ENCODE measurements at places on chromosomes 13 and 19.

GRCh38 chr19:4523306-4524110 is 5.2 kb upstream of the PLIN4 start:
- DNase-seq = no peak

GRCh38 chr19:35330475-35330874 is 1.5 kb downstream of the CD22 start:
- DNase-seq = no peak

- no peak for DNase-seq
Observed at GRCh38 chr13:48477191-48477855, 55.6 kb downstream of the RCBTB2 start.

DNA sequence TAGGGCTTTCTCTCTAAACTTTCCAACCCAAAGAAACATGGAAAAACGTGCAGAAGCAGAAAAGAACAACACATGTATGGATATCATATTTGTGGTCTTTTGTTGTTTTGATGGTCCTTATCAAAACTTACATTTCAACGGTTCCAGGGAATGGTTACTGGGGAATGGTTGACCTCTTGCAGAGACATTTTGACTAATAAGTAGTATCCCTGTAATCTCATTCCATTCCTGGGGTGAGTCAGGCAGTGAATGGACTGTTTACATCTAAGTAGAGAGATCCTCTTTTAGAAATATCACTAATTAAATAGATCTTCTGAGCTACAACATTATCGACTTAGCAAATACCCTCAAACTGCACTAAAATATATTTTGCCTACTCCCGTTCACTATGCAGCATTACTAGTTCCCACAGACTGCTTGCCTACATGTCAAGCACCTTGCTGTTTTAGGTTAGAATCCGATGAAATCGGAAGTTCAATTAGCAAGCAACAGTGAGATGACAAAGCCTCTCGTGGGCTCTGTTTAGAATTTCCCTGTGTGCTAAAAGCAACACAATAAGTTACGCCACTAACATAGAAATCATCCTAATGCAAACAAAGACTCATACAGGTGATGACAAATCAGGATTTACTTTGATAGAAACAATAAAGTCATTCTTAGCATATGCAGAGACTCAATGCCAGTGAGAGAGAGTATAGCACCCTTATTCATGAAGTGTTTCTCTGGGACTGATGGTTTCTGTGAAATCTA is 797.7 kb upstream of the ARGLU1 start:
- no peak for DNase-seq

DNA sequence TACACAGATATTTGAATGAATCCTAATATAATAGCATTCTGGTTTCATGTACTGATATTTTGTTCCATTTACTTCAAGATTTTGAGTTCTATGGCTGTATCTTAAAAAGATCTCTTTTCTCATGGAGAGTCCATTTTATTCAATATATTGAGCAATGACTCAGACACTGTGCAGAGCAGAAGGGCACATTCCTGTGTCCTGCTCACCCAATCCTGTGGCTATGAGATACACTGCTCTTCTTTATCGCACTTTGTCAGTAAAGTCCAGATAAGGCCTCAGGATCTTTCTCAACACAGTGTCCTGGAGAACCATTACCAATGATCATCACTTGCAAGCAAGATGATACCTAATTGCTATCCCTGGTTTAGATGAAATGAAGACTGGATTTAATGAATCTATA is 155.0 kb downstream of the CYSLTR2 start:
- DNase-seq = no peak

DNA sequence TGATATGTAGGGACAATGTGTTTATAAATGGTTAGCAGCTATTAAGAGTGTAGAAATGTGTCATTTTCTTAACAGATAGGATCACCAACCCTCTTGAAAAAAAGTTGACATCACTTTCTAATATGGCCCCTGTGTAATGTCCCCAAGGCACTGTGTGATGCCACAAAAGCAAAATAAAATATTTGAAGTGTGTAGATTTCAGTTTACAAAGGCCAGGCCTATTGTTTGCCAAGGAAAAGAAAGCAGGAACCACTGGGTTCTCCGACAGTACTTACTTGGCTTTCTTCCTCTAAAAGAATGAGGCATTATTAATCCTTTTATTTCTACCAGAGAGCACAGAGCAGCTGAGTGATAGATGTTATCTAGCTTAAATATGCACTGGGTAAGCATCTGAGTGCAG is 10.5 kb upstream of the GJA3 start:
- no peak for DNase-seq

- DNase-seq = no peak
Observed at GRCh38 chr13:75687150-75687763, 51.1 kb downstream of the LMO7 start.

DNA sequence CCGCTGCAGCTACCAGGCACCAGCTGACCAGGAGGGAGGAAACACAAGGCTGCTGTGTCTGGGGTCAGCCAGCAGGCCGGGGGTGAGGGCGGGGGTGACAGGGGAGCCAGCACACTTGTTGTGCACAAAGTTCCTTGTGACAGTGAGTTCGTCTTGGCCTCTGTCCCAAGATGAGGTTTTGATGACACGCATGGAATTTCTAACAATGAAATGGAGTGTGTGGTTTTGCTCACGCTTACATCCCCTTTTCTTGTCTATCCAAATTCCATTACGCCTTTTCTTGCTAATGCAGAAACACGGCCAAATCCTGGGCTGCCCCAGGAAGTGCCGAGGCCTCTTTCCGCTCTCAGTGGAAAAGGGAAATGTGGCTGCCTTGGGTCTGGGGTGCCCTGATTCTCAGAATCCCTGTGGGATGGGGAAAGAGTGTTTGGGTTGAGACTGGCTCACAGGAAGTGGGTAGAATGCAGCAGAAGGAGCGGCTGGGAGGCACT is 73.8 kb downstream of the GADD45B start:
- DNase-seq = no peak

DNA sequence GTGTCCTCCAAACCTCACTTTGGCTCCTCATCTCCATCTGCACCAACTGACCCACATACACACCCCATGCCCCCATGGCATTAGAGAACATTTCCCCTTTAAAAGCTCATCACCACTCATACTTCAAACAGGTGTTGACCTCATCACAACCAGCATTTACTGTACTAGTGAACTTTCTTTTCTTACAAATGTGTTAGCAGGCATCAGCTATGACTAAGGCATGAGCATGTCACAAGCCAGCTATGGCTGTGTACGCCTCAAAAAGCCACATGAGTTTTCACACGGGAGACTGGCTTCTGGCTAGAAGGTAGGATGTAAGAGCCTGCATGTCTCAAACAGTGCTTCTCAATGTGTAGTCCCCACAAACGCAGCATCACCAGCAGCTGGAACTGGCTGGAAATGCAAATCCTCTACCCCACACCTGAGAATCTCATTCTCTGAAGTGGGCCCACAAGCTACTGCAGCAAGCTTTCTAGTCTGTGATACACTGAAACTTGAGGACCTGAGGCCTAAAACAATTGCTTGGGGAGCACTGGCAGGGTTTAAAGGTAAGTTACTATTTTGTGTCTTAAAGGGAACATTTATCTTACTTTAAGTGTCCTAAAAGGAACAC is 66.8 kb downstream of the TUBGCP3 start:
- DNase-seq = no peak

GRCh38 chr19:35293363-35293739 is 1.4 kb downstream of the MAG start:
- DNase-seq = no peak

DNA sequence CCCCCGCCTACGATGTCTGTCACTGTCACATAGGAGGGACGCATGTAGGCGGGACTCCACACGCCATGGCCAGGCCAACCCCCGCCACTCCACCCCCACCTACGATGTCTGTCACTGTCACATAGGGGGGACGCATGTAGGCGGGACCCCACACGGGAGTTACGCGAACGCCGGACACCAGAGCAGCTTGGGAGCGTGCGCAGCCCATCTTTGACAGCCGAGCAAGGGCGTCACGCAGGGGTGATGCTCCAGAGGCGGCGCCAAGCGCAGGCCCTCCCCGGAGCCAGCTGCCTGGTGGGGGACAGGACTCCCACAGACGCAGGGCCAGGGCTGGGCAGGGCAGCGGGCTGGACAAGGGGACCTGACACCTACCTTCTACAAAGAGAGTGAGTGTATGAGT is 20.0 kb downstream of the ZNF787 start:
- no peak for DNase-seq

DNA sequence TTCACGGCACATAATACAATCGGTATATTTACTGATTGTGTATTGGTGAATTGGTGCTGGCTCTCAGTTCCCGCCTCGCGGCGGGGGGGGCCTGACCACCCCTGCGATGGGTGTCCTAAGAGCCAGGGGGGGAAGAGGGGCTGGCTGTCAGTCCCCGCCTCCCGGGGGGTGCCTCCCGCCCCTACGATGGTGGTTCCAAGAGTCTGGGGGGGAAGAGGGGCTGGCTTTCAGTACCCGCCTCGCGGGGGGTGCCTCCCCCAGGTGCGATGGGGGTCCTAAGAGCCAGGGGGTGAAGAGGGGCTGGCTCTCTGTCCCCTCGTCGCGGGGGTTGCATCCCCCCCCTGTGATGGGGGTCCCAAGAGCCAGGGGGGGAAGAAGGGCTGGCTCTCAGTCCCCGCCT is 2321.8 kb upstream of the PCDH20 start:
- DNase-seq = no peak

GRCh38 chr19:48489608-48490216 is 20.5 kb downstream of the CYTH2 start:
- DNase-seq = peak; percentile 80

DNA sequence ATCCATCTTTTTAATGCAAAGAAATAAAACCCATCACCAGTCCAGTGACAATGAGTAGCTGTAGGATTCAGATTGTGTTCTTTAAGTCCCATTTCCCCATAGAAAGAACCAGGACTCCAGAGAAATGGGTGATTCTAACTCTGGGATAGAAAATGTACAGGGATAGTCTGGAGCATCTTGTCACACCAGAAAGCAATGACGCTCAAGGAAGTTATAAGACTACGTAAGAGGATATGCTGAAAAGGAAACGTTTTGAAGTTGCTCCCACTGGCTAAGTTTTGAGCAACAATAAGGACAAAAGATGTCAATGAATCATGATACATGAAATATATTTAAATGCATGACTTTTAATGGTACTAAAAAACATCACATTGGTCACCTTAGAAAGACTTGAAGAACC is 360.1 kb downstream of the DLEU7 start:
- DNase-seq = no peak

- no peak for DNase-seq
Observed at GRCh38 chr19:50712833-50713232, 6.8 kb downstream of the SHANK1 start.

GRCh38 chr13:32033744-32034143 is 2.2 kb downstream of the FRY start:
- DNase-seq = no peak

GRCh38 chr19:58578012-58578925 is 5.1 kb upstream of the MZF1 start:
- DNase-seq = no peak

GRCh38 chr13:107284173-107284572 is 716.2 kb upstream of the ARGLU1 start:
- no peak for DNase-seq

GRCh38 chr19:7944177-7944761 is 803 bp upstream of the TIMM44 start:
- DNase-seq = peak; percentile 82

DNA sequence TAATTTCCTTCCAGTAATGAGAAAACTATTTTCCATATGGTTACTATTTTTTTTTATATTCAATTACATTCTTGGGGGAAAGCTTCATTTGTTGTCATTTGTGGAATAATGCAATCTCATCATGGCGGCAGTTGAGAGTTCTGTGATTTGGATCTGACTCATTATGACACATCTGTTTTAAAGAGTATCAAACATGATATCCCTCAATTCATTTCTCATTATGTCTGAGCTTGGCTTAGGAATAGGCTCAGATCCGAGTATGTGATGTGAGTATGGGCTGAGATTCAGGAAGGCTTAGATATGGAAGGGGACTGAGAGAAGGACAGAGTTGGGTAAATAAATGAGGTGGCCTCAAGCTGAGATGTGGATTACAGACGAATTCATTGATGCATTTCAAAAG is 64.4 kb downstream of the POSTN start:
- DNase-seq = no peak

DNA sequence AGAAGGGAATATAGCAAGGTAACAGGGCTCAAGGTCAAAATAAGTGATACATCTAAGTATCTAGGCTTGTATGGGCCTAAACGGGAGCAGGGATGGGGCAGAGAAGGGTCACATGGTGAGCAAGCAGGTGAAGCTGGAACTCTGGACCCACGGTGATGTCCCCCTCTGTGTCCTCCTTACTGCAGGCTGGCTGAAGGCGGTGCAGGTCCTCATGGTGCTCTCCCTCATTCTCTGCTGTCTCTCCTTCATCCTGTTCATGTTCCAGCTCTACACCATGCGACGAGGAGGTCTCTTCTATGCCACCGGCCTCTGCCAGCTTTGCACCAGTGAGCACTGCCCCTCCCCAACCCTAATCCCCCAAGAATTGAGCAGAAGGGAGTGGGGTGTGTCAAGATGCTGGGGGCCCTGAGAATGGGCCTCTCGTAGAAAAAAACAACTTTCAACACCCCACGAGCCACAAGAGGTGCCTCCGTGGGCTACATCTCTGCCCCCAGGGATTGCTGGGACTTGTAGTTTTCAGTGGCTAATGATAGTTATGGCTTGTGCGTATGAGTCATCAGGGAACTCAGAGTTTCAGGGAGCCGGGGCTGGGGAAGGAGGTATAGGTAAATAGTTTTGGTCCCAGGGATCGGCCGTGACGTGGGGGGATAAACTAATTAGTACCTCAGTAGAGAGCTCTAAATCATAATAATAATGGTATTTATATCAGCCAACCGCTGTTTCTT is 4.0 kb downstream of the EMP3 start:
- no peak for DNase-seq

DNA sequence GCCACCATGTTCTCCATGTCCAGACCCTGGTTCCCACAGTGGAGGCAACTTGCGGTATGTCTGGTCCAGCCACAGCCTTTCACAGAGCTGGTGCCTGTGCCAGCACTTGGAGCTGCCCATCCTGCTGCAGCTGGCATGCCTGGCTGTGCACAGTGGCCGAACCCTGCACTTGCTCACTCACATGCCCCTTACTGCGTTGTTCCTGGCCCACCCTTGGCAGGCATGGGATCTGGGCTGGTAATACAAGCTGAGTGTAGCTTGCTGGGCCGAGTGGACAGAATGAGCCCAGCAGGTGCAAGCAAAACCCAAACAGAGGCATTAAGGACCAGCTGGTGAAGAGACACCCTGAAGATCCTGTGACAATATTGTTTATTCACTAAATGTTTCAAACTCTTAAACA is 583.9 kb upstream of the SLITRK6 start:
- DNase-seq = no peak

GRCh38 chr19:50459638-50460037 is 16.7 kb upstream of the EMC10 start:
- DNase-seq = no peak
